ENCODE measurements at places on chromosomes 16 and 17.

- no peak for DNase-seq
These were observed 59.7 kb downstream of the GRIN2A start for GRCh38 chr16:10122546-10122945.

- no peak for DNase-seq
These were observed 61.2 kb upstream of the MPHOSPH6 start for GRCh38 chr16:82231008-82231787.

DNA sequence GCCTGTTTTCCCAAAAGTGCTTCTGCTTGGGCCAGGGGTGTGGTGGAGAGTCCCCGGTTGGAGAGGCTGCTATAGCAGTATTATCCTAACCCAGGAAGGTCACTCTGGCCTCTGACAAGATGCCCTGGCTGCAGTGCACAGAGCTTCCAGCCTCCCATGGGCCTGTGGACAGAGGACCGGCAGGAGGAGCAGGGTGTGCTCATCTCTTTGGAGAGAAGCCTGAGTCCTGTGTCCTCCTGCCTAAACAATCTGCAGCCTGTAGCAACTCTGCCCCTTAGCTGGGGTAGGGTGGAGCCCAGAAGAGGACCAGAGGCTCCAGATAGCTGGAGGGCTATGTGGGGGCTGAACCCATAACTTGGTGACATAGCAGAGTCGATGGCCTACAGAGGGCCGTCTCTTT, 78.0 kb downstream of the MPRIP start:
- DNase-seq, result no peak

GRCh38 chr17:81135505-81136278, 29.6 kb upstream of the PVALEF start:
- DNase-seq, result no peak

DNA sequence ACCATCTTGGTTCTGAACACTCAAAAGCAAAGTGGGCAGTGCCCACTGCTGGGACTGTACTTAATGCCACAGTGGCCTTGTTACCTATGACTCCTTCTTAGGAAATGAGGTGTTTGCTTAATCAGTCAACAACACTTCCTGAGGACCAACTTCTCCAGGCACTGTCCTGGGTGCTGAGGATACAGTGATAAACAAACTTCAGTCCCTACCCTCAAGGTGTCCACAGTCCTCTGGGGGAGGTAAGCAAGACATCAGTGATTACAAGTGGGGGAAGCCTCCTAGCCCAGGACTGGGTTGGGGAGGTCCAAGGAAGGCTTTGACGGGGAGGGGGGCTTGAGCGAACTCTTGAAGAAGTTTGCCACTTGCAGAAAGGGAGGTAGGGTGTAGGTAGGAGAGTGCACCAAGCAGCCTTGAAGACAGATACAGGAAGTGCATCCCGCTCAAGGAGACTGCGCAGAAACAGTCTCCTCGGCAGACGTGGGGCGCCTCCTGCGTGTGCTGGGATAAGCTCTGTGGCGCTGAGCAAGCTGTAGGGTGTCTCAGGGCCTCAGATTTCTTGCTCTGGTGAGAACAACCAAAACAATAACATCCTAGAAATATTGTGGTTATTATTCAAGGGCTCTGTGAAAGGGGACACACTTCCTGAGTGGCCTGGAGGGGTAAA, 2.6 kb upstream of the ABCC3 start:
- no peak for DNase-seq

DNA sequence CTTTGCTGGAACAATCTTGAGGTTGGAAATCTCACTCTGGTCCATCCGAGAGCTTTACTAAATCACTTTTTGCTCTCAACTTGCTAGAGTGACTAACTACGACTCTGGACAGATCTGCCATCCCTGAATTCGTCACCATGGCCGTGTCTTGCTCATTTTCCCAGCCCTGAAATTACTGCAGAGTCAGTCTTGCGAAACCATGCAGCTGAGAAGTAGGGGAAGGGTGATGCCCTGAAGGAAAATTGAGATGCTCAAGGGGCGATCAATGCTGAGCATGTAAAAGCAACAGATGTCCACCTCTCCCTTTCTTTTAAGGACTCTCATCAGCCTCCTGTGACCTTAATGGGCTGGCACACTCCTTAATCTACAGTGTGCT, 18.8 kb downstream of the PCTP start:
- no peak for DNase-seq

DNA sequence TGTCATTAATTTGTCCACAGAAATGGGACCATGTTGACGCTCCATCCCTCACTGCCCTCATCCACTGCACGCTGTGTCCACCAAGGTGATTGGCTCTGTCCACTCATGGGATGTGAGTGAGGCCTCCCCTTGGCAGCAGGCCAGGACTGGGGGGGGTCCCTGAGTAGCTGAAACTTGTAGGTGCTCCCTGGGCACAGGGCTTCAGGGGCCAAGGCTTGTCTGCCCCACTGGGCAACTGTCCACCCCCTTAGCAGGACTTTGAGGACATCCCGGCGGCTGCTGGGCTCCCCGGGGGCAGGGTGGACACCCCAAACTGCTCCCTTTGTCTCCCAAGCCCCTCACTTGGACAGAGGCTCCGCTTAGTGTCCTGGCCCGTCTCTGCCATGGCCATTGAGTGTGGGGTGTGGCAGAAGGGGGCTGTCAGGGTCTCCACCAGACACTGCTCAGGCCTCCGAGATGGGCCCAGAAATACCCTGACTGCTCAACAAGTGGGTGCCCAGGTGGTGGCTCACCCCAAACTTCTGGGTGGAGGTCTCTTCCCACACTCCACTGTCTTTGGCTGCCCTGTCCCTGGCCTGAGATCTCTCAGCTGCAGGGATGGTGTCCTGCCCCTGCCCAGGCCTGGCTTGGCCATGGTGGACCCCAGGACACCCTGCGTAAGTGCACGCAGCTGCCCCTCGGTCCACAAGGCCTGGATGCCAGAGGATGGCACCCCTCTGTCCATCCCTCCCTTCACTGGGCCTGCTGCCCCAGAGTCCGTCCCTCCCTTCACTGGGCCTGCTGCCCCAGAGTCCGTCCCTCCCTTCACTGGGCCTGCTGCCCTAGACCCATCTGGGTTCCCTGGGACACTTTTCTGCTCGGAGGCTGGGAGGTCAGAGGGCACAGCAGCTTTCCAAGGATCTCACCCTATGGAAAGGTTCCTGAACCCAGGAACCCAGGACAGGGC, 2.9 kb upstream of the RAB40C start:
- DNase-seq, result no peak

- DNase-seq, result no peak
These were observed 10.8 kb downstream of the ZC3H18 start for GRCh38 chr16:88581033-88581432.

DNA sequence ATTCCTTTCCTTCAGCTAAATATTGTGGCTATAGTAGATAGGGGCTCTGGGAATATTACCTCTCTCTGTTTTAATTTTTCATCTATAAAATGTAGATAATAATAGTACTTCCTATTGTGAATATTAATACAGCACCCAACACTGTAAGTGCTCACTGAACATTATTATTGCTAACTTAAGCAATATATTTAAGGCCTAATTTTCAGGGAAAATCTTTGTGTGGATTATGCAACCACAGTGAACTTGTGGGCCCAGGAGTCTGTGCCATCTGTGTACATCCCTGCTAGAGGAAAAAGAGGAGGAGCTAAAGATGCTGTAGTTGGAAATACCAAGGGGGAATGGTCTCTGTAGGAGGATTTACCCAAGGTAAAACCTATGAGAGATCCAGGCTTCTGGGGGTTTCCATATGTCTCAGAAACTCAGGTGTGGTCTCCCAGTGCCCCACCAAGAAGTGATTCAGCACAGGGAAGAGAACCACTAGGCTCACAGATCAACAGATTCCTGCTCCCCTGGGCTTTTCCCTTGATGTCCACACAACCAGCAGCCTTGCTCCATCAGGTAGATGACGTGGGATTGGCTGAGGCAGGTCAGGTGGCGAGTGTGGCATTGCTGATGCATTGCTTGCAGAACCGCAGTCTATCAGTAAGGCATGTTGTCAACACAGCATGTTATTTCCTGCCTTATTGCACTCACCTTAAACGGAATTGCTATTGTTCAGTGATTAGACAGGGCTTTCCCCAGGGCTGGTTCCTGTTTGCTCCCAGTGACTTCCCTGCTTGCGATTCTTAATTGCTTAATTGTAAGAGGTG, 1.6 kb upstream of the N4BP1 start:
- peak; percentile 90 for DNase-seq

DNA sequence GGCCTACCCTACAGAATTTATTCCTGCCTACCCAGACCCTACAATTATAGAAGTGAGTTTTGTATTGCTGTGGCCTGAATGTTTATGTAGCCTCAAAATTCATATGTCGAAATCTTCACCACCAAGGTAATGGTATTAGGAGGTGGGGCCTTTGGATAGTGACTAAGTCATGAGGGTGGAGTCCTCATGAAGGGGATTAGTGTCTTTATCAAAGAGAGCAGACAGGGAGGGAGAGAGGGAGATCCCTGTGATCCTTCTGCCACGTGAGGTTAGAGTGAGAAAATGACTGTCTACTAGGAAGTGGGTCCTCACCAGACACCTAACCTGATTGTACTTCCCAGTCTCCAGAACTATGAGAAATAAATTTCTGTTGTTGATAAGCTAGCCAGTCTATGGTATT, 981 bp upstream of the DUXB start:
- no peak for DNase-seq

GRCh38 chr17:33947762-33948161, 307.3 kb upstream of the CCL2 start:
- no peak for DNase-seq

GRCh38 chr16:87554754-87555427, 47.4 kb upstream of the JPH3 start:
- peak; percentile 43 for DNase-seq

DNA sequence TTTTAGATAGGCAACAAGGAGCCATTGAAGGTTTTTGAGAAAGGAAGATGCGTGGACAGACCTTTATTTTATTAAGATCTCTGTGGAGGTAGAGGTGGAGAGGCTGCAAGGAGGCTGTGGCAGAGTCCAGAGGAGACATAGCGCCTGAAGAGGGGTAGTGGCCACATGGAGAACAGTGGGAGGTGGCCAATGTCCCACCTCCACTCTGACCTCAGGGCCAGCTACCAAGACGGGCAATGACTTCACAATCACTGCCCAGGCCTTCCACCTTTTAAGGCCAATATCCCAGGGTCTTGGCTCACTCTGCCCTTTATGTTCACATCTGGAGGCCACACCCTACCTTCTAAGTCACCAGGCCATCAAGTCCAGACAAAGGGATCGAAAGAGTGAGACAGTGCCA, at the start of gene C16orf78:
Gene C16orf78, plus strand, starts transcription at position 301 of the 400 bp plus-strand sequence. CDS start 136 bp downstream, outside the sequence.
- DNase-seq, result no peak

DNA sequence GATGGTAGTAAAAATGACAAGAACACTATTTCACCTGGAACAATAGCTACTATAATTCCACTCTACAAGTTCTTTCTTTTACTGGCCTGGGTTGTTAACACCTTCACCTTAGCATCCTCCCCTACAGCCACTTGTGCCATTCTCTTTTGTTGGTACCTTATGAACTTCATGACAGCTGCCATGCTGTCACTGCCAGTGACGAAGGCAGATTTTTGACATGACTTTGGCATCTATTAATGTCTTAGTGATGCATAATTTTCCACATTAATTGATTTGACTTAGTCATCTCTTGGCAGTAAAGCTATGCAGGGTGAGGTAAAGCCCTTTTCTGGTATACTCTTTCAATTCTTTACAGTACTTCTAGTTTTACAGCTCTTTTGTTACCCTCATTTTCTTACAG, 207.9 kb downstream of the TANC2 start:
- no peak for DNase-seq

- DNase-seq, result peak; percentile 66
These were observed 6.1 kb upstream of the STAC2 start for GRCh38 chr17:39231591-39232551.

DNA sequence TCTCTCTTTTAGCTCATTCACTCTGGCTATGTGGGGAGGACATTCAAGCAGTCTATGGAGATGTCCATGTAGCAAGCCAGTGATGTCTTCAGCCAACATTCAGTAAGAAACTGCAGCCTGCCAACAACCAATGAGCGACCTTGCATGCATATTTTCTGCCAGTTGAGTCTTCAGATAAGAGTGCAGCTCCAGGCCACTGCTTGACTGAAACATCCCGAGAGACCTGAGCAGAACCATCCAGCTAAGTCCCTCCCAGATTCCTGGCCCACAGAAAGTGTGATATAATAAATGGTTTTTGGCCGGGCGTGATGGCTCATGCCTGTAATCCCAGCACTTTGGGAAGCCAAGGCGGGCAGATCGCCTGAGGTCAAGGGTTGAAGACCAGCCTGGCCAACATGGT, 10.5 kb upstream of the C17orf58 start:
- DNase-seq, result no peak

DNA sequence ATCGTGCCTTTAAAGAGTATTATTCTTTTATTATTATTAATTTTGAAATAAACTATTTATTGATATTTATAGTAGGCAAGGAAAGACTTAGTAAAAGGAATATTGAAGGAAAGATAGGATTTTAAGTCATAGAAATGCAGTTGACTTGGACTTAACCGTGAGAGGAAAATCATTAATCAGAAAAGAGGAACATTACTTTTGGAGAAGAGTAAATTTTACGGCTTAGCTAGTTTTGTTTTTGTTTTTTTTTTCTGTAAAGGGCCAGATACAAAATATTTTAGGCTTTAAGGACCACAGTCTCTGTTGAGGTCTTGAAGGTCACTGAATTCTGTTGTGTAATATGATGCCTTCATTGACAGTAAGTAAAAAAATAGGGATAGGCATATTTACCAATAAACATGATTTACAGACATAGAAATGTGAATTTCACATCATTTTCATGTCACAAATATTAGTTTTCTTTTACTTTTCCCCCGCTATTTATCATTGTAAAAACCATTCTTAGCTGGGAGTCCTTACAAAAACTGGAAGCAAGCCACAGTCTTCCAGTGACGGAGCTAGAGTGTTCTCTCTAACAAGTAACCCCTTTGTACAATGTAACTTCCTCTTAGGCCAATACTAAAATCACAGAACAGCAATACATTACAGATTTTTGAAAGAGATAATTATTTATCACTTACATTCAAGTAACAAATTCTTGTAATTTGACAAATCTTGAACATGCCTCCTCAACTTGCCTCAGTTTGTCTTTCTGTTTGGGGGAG, 2.3 kb upstream of the KCNJ16 start:
- DNase-seq, result no peak

- no peak for DNase-seq
These were observed 52.7 kb downstream of the LMF1 start for GRCh38 chr16:918068-918467.

DNA sequence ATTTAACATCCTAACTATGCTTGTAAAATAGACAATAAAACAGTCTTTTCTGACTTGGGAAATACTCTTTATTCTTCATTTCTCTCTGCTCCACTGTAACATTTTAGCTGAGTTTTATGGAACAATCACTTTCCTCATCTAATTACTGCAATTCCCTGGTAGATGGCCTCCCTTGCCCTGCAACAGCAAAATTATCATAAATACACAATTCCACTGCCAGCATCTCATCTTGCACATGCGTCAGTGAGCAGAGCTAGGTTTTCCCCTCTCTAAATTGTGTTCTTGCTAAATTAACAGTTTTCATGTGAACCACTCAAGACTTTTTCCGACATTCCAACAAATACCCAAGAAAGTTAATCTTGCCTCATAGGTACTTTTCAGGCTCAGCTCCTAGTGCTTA, 920.9 kb upstream of the GOT2 start:
- no peak for DNase-seq

All from CD4-positive, alpha-beta T cell treated with Interferon gamma for 1 hour (primary cell).